ENCODE measurements at places on chromosomes 2 and 18.

- DNase-seq = no peak
These were observed 72.5 kb downstream of the NFATC1 start for GRCh38 chr18:79468119-79468789.

- DNase-seq = peak; percentile 84
These were observed at the start of gene ITGA6 for GRCh38 chr2:172427256-172427989. ITGA6 (plus strand) TSS chr2:172427586.

DNA sequence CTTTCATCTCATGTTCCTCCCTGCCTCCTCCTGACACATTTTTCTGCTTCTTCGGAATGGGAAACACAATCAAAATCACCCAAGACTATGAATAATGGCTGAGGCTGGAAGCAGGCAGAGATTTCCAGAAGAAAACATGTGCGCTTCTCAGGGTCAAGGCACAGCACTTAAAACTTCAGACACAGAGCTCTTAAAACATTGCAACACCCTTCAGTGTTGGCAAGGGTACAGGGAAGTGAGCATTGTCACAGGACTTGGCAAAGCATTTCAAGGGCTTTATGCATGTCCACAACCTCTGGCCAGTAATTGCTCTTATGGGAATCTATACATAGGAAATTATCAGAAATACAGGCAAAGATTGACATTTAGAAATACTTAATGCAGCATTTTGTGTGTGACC, 477.6 kb upstream of the KLHL29 start:
- DNase-seq = no peak

DNA sequence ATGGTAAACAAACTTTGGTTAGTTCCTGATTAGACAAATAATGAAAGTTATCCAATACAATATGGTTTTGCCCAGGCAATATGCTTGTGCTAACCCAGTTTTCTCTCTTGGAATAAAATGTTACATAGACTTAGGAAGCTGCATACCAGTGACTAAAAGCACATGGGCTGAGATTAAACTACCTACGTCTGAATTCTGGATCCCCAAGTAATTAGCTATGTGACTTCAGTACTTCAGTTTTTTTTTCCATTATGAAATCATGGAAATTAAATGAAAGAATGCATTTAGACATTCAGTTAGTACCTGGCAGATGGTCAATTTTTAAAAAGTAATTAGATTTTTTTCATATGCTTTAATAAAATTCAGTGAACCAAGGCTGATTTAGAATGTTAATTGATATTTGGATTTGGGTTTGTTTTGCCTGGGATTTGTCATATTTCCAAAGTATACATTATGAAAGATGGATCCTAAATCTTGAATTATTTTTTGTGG, 213.9 kb downstream of the PTH2R start:
- no peak for DNase-seq

GRCh38 chr2:91748902-91749301, 3057.4 kb downstream of the RPIA start:
- DNase-seq = no peak

GRCh38 chr2:75432761-75433361, 127.9 kb downstream of the EVA1A start:
- DNase-seq = no peak

DNA sequence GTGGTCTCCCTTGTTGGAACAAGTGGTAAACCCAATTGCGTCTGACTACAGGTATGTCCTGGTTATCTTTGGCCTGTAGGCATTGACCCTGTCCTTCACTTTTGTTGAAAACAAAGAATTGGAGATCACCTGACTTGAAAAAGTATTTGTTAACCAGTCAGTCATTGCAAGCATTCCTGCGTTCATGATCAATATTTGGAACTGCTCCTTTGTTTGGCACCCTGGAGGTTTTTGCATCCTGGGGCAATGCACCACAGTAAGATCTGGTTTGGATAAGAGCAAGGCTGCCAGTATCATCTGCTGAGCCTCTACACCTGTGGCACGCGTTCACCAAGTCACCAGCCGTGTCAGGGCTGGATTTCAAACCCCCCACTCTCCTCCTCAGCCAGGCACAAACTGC, 115.7 kb downstream of the DNAH6 start:
- DNase-seq = no peak

DNA sequence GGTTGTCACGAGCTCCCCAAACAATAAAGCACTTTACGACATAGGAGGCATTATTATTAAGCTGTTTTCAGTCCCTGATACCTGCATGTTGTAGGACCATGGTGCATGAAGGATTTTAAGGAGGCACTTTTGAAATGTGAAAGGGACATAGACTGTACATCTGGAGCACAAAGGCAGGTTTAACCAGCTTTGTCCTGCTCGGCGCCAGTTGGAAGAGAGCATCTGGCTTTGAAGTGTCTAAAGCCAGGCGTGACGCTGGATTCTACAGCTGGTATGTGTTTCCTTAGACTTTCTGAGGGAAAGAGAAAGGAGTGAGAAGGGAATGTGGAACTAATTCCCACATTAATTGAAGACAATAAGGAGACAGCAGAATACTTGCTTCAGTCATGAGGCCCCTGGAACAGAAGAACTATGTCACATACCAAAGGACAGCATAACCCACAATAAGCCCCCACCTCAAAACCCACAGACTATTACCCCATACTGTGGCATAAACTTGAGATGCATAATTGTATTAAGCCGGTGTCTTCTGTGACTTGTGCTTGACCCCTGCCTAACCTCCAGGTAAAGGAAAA, 381.0 kb upstream of the MEX3C start:
- no peak for DNase-seq

DNA sequence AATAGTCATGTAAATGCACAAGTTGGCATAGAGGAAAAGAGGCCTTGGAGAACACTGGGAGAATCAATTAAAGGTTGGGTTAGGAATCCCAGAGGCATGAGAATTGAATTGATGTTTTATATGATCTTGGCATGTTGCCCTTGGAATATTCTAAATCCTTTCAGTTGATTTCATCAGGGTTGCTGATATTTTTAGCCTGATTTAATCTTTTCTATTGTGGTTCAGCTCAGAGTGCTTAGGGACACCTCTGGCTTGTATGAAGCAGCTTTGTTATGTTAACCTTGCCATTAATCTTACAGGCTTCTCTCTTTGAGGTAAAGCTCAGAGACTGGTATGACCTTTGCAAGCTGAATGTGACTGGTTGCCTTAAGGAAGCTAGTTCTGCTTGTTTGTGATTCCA, 64.4 kb upstream of the LYPD6B start:
- DNase-seq = no peak

DNA sequence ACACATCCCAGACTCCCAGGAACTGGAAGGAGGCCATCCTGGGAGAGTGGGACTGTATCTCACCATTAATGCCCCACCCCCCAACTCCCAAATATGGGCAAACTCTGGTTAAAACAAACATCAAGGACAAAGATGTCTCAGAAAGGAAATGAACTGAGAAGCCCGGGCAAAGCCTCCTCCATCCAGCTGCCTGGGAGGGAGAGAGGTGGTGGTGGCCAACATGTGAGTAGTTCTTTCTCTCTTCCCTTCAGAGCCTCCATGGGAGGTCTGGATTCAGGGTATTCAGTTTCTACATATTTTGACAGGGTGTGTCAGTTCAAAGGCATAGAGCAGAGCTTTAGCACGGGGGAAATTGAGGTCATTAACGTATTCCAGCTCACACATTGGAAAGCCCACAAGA, 57.5 kb downstream of the CXCR4 start:
- no peak for DNase-seq

DNA sequence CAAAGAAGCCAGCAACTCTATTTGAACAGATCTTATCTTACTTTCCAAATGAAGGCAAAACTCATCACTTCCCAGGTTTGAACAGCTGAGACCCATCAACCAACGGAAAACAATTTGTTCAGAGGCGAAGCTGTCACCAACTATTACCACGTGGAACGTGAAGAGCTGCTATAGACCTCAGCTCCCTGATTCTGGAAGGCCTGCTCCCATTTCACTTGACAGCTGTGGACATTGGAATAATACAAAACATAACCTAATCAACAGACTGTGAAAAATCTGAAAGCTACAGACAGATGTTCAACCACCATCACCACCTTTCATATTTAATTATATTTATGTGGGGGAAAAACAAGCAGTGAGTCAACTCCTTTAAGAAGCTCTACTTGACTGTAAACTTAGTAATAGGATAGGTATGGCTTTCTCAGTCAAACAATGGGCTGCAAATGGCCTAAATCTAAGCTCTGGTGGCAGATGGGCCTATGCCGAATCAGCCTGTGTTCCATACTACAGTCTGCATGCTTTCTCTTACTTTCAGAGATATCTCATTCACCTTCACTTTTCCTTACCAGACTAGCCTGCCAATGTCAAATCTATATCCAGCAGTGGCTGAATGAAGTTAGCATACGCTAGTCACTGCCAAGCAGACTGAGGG, 896.4 kb downstream of the TDRD15 start:
- no peak for DNase-seq

DNA sequence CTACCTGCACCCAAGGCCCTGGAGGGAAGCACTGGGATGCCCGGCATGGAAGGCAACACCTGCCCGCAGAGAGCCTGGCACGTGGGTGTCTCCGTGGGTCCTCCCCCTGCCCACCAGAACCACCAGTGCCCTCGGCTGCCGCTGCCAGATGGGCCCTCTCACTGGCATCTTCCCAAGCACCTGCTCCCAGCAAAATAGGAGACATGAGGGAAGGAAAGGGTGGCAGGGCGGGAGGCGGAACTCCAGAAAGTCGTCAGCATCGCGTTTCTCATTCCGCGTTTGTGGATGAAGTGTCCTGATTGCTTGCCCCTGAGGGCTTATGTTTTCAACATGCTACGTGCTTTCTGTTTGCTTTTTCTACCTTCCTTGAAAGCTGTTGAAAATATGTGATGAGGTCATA, 8.8 kb upstream of the SNTG2 start:
- DNase-seq = no peak

GRCh38 chr2:234964631-234965461, 13.0 kb downstream of the SH3BP4 start:
- no peak for DNase-seq

- no peak for DNase-seq
These were observed 56.2 kb upstream of the ATP8B1 start for GRCh38 chr18:57859314-57859713.

DNA sequence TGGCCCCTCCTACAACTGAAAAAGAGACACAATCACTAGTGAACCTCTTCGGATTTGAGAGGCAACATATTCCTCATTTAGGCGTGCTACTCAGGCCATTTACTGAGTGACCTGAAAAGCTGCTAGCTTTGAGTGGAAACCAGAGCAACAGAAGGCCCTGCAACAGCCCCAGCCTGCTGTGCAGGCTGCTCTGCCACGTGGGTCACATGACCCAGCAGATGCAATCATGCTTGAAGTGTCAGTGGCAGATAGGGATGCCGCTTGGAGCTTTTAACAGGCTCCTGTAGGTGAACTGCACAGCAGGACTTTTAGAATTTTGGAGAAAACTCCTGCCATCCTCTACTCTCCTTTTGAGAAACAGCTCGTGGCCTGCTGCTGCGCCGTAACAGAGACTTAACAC, 578.6 kb upstream of the RAB6C start:
- DNase-seq = no peak

DNA sequence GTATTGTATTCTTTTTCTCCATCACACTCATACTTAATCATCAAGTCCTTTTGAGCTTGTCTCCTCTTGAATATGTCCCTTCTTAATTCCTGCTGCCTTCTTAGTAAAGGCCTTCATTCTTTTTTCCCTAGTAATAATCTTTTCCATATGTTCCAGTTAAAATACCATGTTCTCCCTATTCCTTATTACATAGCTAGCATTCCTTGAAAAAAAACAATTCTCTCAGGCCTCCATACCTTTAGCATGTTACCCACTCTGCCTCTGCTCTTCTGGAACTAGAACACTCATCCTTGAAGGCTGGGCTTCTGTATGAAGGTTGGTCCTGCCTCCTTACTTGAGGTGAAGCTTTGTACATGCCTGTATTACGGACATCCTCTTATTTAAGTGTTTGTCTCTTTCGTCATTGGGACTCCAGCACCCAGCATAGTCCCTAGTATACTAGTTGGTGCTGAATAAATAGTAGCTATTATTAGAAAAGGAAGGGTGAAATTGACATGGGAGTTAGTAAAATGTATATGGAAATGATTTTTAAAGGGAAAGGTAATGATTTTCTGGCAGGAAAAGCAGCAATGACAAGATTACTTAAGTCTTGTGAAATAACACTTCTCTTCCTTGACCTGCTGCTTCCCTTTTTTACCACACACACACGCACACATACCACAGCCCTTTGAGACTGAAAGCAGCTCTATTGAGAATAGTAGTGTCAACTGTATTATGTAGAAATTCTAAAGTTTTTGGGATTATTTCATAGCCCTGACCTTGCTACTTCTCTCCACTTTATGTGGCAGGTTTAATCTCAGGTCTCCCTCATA, 45.6 kb downstream of the REL start:
- no peak for DNase-seq

GRCh38 chr2:135043345-135043744, 3.9 kb downstream of the MAP3K19 start:
- no peak for DNase-seq

DNA sequence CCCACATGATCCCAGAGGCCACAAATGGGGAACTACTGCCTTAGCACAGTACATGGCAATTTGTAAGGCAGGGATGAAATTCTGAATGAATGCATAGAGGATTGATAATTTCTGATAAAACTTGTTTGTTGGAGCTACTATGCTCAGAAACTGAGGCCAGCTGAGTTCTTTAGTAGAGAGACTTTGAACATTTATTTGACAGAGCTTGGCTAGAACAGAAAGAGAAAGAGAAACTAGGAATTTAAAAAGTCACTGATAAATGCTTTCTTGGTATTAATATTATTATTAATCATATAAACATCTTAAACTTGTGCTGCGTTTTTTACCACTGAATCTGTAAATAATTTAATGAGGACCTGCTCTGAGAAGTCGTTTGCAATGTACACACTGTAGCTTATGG, 923.7 kb upstream of the CNTNAP5 start:
- no peak for DNase-seq

- no peak for DNase-seq
These were observed 40.1 kb downstream of the FBXO48 start for GRCh38 chr2:68426848-68427579.

- no peak for DNase-seq
These were observed 31.3 kb downstream of the HS1BP3 start for GRCh38 chr2:20619624-20620024.

DNA sequence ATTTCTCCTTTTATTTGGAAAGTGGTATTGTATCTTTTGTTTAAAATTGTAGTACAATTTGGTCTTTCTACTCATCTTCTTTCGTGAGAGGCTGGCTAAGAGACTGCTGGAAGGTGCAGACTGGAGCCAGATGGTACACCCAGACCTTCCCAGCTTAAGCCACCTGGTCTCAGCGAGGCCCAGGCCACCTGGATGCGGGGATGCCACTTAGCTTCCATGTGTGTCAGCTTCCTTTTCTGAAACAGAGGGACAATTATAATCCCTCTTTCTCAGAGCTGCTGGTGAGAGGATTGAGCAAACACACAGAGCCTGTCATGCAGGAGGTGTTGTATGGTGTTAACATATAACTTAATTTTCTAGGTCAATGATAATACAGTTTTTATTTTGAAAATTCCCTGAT, 17.4 kb downstream of the FARP2 start:
- peak; percentile 81 for DNase-seq

DNA sequence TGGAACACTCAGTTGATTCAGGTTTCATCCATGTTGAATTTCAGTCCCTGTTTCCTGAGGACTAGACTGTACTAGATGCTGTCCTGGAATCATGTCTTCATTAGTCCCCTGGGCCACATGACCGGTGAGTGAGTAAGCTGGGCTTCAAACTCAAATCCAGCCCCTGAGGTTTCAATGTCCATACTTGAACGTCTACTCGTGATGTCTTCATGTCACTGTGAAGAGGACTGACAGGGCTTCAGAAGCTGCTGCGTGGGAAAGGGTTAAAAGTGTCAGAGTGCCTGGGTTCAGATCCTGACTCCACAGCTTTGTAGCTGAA, 101.2 kb downstream of the CDK15 start:
- DNase-seq = no peak
